Stimulated activated CD4-positive, alpha-beta T cell treated with anti-CD3 and anti-CD28 coated beads, Interleukin-15, amount 100 ng/mL, for 1 hour (primary cell): ENCODE measurements at places on chromosomes 6 and 20.

DNA sequence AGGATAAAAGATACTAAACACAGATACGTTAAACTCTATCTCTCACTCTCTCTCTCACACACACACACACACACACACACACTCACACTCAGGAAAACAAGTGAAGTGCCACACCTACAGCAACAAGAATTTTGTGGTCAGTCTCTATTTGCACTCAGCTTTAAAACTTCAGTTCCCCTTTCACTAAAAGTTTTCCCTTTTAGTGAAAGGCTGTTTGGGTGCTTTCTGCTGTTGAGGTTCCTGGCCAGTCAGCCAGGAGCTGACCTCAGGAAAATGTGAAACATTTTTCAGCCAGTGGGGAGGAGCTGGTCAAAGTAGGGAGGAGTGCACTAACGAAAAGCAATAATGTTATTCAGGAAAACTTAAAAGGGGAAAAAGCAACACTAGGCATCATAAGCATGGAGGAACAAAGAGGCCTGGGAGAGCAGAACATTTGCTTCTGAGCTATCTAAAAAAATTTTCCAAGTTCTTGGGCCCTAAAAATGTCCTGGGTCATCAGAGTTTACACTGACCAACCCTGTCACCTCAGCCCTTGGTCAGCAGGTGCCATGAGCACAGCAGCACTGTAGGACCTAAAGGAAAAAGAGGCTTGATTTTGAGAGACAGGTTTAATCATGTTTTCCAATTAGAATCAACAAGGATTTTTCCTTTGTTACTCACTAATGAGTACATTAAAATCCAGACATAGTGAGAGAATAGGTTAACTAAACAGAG is 30.7 kb upstream of the NT5E start:
- no peak for DNase-seq

- DNase-seq, result no peak
Observed at GRCh38 chr6:3665608-3666007, 85.9 kb downstream of the PXDC1 start.

- no peak for DNase-seq
Observed at GRCh38 chr6:166434336-166434735, 51.6 kb upstream of the MPC1 start.

DNA sequence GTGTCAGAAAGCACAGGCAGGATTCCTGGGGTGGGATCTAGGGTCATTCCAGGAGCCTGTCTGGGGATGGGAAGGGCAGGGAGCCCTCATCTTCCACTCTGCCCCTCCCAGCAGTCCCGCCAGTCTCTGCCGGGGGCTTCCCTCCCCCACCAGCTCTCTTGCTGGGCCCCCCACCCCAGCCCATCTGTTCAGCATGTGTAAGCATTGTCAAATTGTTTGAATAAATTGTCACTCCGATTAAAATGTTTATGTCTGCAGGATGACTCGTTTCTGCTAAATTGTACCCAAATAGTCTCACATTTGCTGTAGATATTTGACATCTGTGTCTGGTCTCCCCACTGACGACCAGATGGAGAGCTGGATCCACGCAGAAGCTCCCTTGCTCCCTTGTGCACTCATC is 257.6 kb downstream of the ANKRD60 start:
- no peak for DNase-seq

- peak; percentile 47 for DNase-seq
Observed at GRCh38 chr6:36340618-36341454, 4.1 kb upstream of the BNIP5 start.

GRCh38 chr20:9686866-9687265 is 152.0 kb downstream of the PAK5 start:
- no peak for DNase-seq

GRCh38 chr20:34084227-34084923 is 27.7 kb downstream of the EIF2S2 start:
- DNase-seq, result no peak

DNA sequence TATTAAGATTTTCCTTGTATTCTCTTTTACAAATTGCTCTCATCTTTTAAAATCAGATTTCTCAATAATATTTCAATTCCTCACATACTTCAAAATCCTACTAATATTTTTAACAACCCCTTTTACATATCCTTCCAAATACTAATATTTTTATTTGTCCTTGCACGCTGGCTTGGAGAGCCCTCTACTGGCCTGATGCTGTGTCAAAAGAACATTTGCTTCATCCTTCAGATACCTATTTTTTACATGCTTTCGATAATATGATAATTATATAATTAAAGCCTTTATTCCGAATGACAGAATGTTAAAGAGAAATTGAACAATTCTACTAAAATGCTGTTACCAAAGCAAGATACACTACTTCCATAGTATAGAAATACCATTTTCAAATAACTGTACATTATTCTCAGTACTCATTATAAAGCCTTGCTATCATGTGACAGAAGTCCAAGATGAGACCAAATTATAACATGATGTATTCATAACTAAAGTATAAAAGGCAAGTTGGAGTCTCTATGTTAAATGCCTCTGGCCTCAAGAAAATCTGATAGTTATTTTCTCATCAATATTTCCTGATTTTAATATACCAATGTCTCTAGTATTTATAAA is 39.0 kb upstream of the PLN start:
- DNase-seq, result no peak

GRCh38 chr20:21835042-21835441 is 129.6 kb downstream of the PAX1 start:
- no peak for DNase-seq

GRCh38 chr20:57676589-57677583 is 32.9 kb downstream of the PMEPA1 start:
- DNase-seq, result no peak

DNA sequence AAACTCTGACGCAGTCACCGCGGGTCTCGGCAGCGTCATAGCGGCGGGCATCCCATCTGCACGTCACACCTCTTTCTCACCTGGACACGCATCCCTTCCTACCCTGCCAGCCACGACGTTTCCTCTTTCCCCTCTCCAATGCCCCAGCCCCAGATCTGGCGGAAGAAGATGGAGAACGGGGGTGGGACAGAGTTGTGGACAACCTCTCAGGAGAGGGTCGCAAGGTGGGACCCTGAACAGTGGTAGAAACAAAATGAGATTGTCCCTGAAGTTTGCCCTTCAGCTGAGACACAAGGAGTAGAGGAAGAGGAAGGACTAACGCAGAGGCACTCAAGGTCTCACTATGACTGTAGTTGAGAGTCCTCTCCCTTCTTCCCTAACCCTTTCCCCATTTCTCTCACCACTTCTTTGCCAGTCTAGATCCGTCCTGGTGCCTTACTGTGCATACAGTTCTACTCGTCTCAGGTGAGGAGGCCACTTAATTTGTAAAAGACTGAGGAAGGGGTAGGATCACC is 562 bp downstream of the TRIM39 start:
- no peak for DNase-seq

DNA sequence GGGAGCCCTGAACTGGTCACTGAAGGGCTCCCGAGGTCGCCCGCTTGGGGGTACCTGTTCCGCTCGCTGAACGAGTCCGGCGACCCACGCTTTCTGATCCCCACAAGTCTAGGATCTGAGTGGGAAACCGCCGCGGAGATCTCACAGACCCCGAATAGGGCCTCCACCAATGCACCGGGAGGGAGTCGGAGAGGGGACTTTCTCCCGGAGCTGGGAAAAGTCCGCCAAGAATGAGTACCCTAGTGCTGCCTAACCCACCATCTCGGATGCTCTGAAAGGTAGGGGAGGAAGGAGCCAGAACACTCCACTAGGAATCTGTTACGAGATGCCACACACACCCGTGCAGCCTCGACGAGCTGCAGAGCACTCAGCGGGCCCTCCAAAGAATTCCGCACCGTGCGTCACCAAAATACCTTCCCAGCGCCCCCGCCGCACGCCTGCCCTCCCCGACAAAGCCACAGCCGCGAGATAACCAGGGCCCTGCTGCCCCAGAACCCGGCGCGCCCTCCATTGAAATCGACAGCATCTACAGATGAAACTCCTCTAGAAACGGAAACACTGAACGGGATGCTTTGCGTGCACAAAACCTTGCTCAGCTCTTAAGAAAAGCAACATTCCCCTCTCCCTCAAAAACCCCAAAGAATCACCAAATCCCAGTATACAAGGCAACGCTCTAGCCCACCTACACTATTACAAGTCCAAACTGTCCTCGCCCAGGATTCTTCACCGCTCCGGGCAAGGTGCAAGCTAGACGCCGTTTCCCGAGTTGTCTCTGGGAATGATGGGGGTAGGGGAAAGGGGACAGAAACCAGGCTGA is 686 bp downstream of the COL12A1 start:
- no peak for DNase-seq
